Activated T-cell treated with anti-CD3 and anti-CD28 coated beads, Interleukin-2, amount 50 U/mL, for 1 hour (primary cell): ENCODE measurements at places on chromosomes 5 and 9.

- peak; percentile 60 for DNase-seq
Measured at GRCh38 chr5:67156976-67157583, 39.5 kb downstream of the CD180 start.

DNA sequence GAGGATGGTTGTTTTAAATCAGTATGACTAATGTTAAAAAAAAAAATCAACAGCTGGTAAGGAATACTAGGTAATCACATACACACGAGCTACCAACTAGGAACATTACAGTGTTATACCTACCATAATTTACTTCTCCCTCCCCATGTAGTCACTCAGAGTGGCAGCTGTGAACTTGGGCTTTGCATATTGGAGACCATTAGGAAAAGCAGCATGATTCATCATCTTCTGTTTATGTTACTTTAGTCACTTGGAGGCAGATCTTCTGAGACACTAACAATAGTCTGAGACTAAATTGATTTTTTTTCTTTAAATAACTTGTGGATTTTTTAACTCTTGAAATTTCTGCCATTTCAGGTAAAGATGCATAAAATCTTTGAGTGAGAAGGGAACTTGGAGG lies 141.5 kb upstream of the NR4A3 start:
- no peak for DNase-seq

- no peak for DNase-seq
Measured at GRCh38 chr9:90832261-90832660, 30.6 kb downstream of the SYK start.

GRCh38 chr5:82396871-82397514 lies 118.8 kb upstream of the RPS23 start:
- no peak for DNase-seq

DNA sequence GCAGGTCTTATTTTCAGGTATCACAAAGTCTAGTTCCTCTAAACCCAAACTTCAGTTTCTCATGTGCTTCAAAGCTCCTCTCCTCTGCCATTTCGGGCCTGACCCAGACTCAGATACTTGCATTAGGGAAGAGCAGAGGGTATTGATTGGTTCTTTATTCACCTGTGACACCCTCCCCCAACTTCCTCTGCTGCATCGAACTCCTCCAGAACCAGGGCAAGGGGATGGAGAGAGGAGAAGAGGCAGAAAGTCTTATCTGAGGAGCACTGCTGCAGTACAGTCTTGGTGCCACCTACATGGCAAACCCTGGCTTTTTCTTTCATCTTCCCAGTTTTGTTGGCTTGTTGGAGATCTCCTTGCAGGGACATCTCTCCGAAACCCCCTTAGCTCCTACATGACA lies 96.0 kb upstream of the OSMR start:
- DNase-seq = no peak

DNA sequence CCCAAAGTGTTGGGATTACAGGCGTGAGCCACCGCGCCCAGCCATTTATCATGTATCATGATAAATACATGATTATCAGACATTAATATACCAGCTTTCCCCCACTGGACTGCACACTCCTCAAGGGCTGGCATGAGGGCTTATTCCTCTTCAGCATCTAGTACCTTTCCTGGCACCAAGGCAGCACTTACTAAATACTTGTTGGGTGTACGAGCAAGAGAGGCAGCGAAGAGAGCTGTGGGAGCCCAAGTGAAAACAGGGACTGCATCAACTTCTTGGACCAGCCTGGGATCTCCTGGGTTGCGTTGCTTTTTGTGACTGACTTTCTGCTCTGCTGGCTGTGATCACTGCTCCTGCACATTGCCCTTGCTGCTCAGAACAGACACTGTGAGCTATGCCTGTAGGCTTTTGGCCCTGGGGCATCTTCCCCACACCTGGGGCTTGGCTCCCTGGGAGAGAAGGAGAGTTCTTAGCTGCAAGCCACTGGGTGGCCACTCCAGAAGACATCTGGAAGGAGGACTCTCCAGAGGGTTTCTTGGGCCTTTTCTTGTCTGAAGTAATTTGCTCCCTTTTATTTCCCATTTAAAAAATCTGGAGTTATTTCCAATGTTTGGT lies 224.3 kb downstream of the NR3C1 start:
- DNase-seq = no peak

DNA sequence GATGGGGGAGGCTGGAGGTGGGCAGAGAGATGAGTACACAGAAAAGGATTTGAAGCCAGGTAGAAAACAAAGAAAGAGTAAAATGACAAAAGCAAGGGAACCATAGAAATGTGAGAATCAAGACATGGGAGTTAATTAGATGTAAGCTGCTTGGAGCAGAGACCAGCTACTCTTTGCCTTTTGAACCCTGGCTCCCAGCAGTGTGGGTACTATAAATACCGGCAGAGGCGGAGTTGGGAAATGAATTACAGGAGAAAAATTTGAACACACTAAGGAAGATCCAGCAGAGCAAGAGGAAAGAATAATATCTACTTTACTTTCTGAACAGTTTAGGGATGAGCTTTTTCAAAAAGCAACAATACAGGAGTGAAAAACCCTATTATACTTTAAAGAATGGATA lies 36.5 kb downstream of the KIF24 start:
- DNase-seq = no peak

DNA sequence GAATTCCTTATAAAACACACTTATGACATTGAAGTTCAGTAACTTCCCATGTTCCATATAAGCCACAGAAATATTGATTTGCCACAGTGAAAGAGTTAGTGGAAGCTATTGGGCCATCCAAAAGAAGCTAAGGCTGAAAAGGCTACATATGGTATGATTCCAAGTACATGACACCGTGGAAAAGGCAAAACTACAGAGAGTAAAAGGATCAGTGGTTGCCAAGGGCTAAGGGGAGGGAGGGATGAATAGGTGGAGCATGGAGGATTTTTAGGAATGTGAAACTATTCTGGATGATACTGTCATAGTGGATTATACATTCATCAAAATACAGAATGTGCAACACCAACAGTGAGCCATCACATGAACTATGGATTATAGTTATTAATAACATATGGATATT lies 109.7 kb downstream of the F2RL2 start:
- no peak for DNase-seq

DNA sequence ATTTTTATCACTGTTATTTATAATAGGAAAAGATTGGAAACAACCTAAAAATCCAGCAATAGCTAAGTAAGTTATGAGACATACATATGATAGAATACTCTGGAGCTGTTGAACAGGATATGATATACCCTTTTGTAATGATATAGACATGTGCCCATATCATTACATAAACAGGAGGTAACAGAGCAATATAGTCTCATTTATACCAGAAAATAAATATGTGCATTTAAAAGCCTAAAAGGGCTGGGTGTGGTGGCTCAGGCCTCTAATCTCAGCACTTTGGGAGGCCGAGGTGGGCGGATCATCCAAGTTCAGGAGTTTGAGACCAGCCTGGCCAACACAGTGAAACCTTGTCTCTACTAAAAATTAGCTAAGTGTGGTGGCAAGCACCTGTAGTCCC lies 2.3 kb upstream of the FABP6 start:
- no peak for DNase-seq

GRCh38 chr5:115271295-115272050 lies 8.8 kb upstream of the PGGT1B start:
- DNase-seq = no peak

DNA sequence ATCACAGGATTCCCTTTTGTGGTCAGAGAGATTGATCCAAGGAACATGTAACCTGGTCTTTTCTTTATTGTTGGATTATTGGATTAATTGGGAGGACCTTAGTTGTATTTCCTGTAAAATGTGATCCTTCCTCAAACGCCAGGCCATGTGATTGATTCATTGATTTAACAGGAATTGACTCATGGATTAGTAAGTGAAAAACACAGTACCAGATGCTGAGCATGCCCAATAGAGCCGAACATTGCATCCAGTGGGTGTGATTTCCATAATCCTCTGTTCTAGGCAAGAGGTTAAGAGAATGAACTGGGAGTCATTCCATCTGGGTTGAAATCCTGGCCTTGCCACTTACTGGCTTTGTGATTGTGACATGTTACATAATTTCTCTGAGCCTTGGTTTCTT lies 522.3 kb downstream of the MAT2B start:
- no peak for DNase-seq

- no peak for DNase-seq
Measured at GRCh38 chr5:58545912-58546311, 37.0 kb upstream of the RAB3C start.

DNA sequence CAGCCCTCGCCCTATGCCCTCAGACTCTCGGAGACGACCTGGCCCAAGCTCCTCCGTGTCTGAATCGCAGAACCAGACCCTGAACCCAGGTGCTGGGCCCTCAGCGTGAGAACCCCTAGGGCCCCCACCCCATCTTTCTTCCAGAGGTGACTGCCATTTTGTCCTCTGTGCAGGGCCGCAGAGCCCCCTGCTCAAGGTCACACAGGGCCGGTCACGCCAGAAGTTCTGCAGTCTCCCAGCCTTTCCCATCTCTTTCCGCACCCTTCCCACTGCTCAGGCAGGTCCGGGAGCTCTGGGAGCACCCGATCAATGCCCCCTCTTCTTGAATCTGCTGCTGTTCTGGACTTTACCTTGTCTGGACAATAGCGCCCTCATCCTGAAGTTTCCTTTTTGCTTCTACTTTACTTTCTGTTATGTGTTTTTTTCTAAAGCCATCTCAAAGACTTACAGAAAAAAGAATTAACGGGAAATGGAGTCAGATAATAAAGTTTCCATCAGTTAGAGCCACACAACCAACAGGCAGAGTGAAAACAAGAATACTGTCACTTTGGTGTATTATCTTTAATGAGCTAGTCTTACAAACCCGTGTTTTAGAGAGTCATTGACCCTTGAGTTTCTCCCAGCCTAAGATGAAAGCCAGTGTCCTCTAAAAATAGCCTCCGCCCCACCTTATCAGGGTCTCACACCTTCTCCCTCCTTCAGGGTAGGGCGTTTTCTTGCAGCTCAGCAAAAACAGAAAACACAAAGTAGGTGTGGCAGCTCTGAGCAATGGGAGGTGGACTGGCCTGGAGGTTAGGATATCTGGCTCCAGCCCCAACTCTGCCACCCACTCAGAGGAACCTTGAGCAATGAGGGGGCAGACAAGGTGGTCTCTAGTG lies 1.8 kb downstream of the TMOD1 start:
- DNase-seq = no peak

GRCh38 chr5:72363166-72363802 lies 43.1 kb downstream of the PTCD2 start:
- no peak for DNase-seq

GRCh38 chr9:32707326-32707725 lies 71.9 kb upstream of the TAF1L start:
- DNase-seq = no peak

- no peak for DNase-seq
Measured at GRCh38 chr5:91223886-91224285, 159.2 kb downstream of the ARRDC3 start.

- DNase-seq = no peak
Measured at GRCh38 chr5:9046756-9047481, 499.0 kb downstream of the SEMA5A start.

DNA sequence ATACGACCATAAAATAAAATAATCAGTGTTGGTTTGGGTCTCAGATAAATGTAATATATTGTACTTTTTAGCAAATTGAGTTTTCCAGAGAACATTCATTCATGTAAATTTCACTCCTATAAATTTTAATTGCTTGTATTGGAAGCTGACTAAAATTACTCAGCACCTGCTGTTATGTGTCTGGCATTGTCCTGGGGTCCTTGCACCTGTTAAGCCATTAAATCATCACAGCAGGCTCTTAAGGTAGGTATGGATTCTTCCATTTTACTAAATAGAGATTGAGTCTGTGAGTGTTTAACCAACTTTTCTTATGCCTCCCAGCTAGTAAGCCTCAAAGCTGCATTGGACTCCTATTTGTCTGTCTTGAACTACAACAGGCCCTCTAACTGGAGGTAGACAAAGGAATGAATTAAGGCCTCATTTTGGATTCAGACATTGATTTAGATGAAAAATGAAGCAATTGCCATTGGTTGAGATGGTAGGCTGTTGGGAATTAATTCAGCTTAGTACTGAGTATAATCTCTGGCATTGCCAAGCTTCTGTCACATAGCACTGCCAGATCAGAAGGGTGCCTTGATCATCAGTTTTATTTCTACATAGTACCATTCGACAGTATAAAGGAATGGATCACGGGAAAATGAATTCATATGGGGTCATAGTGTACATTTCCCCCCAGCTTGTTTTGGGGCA lies 78.9 kb downstream of the PARP8 start:
- DNase-seq = no peak

GRCh38 chr5:170313344-170313743 lies 15.8 kb upstream of the LCP2 start:
- no peak for DNase-seq

DNA sequence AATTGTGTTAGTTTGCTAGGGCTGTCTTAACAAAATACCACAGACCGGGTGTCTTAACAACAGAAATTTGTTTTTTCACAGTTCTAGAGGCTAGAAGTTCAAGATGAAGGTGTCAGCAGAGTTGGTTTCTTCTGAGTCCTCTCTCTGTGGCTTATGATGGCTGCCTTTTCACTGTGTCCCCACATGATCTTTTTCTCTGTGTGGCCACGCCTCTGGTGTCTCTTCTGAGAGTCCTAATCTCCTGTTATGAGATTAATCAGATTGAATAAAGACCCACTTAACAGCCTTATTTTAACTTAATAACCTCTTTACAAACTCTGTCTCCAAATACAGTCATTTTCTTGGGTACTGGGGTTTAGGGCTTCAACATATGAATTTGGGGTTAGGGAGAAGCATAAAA lies 561.1 kb downstream of the NR2F1-AS1 start:
- DNase-seq = no peak

- no peak for DNase-seq
Measured at GRCh38 chr5:146490089-146490843, 25.7 kb downstream of the GPR151 start.

- DNase-seq = no peak
Measured at GRCh38 chr9:136685790-136686533, 1.3 kb downstream of the AGPAT2 start.

- DNase-seq = no peak
Measured at GRCh38 chr5:17431272-17432050, 66.6 kb upstream of the TAF11L2 start.

GRCh38 chr5:72204946-72205345 lies 97.7 kb downstream of the MAP1B start:
- no peak for DNase-seq

DNA sequence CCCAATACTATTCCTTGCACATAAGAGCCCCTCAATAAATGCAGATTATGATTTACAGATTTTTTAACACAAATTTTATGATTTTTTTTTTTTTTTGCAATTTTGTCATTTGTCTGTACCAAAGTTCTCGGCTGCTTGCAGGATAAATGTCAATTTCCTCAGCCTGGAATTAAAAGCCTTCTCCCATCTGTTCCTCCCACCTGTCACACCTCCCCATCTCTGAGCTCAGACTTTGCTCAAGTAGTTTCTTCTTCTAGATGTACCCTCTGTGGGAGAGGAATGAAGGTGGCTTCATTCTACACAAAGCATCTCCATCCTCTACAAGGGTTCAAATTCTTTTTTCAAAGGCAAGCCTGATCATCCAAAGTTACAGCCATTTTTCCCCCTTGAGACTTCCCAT lies 153.7 kb upstream of the GRAMD2B start:
- DNase-seq = no peak
